ENCODE measurements at places on chromosomes 6 and 20.

- no peak for DNase-seq
Observed at GRCh38 chr20:47815416-47815806, 30.1 kb upstream of the SULF2 start.

DNA sequence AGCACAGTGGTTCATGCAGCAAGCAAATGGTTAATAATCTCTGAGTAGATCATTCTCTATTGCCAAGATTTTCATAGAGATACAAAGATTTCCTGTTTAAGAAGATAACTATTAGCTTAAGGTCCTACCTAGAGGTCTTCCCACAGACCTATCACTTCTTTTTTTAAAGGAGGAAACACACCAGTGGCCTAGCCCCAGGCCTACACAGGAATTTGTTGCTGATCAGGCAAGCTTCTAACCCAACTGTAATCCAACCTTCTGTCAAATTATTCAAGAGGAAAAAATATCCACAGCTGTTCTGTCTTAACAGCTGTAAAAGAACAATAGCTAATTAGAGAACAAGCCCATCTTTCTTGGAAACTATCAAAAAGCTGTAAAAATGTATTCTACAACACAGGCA, 332.8 kb downstream of the BTBD9 start:
- DNase-seq: no peak

DNA sequence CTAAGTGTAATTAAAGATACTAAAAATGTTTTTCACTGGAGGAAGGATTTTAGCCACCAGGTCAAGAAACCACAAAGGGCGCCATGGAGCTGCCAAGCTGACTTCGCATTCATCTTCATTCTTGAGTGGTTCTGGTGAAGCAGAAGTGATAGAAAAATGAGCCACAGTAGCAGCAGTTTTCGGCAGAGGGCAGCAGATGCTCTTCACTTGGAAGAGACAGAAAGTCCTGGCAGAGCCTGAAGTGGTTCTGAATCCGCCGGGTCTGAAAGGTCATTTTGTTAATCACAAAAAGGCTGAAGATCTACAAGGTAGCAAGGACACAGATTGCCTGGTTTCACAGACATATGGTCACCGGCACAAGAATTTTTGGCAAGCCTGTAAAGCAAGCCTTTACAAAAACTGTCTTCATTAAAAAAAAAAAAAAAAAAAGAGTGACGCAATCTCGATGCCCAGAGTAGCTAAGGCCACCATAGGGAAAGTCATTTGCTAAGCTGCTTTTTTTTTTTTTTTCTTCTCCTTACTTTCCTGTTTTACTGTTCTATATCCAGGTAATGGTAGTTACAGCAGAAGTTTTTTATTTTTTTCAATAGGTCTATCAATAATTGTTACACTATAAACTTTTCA, 345.1 kb upstream of the AGPAT4 start:
- no peak for DNase-seq

- DNase-seq: no peak
Observed at GRCh38 chr6:166580076-166581050, 6.1 kb downstream of the RAMACL start.

GRCh38 chr6:163729127-163729872, 314.8 kb downstream of the QKI start:
- DNase-seq: no peak

- no peak for DNase-seq
Observed at GRCh38 chr6:152142105-152142504, 334.6 kb downstream of the ESR1 start.

DNA sequence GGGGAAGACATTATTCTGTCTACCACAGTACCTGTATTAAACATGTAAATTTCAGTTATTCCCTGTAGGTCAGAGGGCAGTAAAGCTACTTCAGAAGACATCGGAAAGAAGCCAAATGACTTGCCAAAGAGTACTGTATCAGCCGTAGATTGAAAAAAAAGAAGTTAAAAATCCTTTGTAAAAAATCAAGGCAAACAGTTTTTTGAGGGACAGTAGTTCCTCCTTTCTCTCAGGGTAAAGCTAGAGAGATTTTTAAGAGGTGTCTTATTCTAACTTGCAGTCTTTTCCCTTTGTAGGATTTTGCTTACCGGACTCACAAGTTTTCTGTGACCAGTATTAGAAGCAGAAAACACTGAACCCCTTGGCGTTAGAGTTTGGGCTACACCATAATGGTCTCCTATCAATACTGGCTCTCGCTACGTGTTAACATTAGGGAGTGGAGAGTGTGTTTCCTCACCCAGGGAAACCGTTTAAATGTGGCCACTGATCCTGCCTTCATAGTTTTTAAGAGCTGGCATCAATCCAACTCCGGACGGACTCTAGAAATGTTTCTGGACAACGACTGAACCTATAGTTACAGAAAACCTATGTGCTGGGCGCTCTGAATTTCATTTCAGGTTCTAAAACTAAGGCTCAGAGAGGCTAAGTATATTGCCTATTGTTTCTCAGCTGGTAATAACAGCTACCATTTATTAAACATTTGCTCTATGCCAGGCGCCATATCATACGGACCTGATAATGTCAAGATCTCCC, 1.3 kb upstream of the ASXL1 start:
- no peak for DNase-seq

GRCh38 chr6:73798592-73798991, 102.6 kb downstream of the CD109 start:
- DNase-seq: no peak

- DNase-seq: no peak
Observed at GRCh38 chr6:77430504-77430903, 32.8 kb downstream of the HTR1B start.

DNA sequence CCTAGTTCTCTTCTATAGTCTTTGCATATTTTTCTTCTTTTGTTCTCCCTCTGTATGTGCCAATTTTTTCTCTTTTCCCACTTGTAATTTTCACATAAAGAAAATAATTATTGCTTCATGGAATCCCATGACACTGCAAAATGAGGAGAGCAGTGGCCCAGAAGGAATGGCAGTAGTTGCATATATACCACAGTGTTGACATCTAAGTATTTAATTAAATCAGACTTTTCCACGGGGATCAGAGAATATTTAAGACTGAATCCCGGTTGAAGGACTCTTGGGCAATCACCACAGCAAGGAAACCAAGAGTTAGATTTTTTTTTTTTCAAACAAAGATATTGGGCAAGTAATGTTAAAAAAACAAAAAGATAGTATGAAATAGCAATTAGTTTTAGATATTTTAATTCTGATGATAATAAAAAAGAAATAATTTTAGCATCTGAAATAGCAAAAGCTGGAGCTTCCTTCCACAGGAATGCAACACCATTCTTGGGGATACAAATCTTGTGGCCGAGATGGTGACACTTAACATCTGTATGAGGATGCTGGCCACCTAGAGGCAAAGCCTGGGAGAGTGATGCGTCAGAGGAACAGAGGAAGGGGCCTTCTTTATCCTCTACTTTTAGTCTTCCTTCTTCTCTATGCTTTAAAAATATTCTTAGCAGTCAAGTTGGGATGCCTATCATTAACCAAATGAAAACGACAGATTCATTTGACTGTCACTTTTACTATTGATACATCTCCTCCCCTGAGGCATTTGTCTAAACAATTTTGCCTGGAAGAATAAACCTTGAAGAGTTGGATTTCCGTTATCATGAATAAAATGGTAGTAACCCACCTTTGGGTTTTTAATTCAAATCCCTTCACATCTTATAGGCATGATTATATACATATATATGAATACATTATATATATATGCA, 356.2 kb downstream of the GJA1 start:
- DNase-seq: no peak

- no peak for DNase-seq
Observed at GRCh38 chr6:168376120-168376519, 56.5 kb upstream of the DACT2 start.

DNA sequence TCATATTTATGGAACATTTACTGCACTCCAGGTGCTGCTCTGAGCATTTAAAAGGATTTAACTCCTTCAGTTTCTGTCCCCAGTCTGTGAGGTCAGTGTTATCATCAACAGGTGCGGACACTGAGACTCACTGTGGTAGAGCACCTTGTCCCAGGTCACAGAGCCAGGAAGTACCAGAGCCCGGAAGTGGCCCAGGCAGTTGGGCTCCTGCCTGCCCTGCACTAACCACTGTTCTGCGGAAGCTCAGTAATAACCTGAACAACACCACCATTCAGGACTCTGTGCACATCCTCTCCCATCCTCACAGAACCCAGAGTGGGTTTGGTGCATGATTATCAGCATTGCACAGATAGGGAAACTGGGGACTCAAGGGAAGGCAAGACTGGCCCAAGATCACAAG, 16.8 kb upstream of the SIRPG start:
- DNase-seq: peak; percentile 38

DNA sequence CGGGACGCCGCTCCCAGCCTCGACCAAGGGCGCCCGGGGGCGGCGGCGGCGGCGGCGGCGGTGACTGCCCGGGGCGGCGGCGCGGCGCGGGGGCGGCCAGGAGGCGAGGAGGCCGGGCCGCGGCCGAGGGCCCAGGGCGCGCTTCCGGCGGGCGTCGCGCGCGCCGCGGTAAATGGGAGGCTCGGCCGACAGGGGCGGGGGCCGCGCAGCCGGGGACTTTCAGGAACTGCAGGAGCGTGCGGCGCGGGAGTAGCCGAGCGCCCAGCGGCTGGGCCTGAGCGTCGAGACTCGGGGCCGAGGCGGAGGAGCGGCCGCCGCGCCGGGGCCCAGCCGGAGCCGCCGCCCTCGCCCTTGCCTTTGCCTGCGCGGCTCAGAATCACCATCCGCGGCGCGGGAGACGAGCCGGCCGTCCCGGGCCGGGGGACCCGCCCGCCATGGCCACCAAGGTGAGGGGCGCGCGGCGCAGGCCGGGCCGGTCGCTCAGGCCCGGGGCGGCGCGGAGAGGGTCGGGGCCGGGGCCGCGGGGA, at the start of gene SNX9:
Gene SNX9, plus strand, starts transcription at position 246 of the 527 bp plus-strand sequence. Its CDS starts 189 bp downstream, at position 435.
- peak; percentile 72 for DNase-seq

DNA sequence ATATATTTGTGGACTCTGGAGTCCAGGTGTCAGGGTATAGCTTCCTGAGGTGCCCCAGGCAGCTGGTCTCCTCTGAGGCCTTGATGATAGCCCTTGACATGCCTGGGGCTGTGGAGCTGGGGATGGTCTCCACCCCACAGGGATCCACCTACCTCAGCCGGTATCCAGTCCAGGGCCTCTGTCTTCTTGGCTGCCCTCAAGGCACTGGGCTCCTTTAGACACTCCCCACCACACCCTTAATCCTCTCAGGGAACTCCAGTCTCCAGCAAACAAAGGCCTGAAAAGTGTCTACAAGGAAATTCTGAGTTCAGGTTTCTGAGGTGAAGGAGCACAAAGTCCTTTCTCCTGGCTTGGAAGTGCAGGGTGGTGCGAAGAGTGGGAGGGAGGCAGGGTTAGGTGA, 44.6 kb upstream of the DDR1 start:
- DNase-seq: no peak

- no peak for DNase-seq
Observed at GRCh38 chr6:152170313-152170701, 362.8 kb downstream of the ESR1 start.

GRCh38 chr6:90169374-90169773, 127.3 kb downstream of the BACH2 start:
- DNase-seq: no peak

DNA sequence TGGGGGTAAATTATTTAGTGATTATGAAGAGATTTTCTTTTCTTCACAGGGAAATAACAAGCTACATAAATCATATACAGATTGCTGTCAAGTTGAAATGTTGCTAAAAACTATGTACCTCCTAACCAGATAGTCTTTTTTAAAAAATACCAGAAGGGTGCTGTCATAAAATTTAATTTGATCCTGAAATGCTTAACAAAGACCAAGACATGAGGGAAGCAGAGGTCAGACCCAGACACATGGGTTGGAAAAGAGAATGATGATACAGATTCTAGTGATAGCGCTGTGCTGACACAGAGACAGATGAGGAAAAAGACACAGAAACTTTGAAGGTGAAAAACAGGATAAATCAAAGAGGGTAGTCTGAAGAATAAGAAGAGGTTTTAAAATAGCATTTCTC, 573.1 kb downstream of the HACE1 start:
- no peak for DNase-seq

GRCh38 chr6:5119090-5119951, 34.2 kb downstream of the PPP1R3G start:
- DNase-seq: no peak

GRCh38 chr6:2376429-2377355, 131.3 kb upstream of the GMDS start:
- DNase-seq: no peak

GRCh38 chr20:37278966-37279590, 10.4 kb upstream of the MANBAL start:
- DNase-seq: no peak

GRCh38 chr6:119027465-119027864, 51.0 kb downstream of the FAM184A start:
- no peak for DNase-seq

DNA sequence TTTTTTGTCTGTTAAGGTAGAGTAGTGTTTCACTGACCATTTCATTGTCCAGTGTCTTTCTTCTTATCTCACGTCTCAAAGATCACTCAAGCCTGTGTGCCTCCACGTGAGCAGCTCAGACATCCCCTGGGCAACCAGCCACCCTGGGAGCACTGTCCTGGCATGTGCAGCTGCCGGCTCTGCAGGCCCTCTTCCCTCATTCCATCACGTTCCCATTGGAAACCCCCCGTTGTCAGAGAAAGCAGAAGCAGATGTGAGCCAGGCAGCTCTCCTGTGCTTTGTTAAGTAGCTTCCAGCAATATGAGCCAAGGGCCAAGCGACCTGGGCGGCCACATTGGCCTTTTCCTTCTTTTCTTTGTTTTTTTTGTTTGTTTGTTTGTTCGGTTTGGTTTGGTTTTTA, 233.2 kb upstream of the SYNDIG1 start:
- no peak for DNase-seq

DNA sequence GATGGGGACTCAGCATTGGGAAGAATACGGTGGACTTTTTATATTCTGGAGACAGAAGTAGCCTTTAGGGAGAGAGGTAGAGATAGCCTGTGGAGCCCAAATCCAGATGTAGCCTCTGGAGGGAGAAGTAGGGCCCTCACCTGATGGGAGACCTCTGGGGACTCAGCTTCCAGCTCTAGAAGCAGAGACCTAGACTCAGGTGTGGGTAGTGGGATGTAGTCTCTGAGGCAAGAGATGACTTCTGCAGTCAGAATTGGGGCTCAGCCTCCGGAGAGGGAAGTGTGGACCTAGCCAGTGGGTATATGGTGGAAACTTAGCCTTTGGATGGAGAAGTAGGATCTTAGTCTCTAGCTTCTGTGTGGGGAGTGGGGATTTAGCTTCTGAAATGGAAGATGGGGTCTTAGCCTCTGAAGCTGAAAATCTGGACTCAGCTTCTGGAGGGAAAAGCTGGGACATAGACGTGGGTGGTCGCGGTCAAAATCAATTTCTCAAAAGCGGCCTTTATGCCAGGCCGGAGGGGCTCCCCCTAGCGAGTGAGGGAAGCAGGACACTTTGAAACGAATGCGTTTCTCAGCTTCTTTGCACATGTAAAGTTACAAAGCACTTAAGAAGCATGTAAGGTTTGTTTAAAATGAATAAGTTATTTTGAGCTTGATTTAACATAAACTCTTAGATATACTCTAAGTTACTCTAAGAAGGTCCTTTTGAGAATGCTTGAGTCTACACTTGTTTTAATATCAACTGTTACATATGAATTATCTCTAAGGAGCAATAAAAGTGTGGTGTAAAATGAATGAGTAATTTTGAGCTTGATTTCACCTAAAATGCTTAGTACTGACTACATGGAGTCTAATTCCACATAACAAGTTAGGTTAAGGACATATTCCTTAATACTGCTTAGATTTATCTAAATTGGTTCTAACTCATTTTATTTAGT, 12.9 kb upstream of the ZNF343 start:
- DNase-seq: peak; percentile 50

Measured in CD4-positive, alpha-beta T cell treated with Interleukin-4 for 1 hour (primary cell).